ENCODE measurements at places on chromosomes 13 and 19. TPM values are rescaled to one million over a fixed set of nuclear protein-coding genes. Genes with fewer than 3 reads are reported as not detected.

Gene DIRAS1
- total RNA-seq = 12.4 TPM

Gene DNASE2
- 22.8 TPM for total RNA-seq

Gene PTH2
- not detected for total RNA-seq

Gene EBI3
- total RNA-seq = 0.83 TPM

Gene ZNF208
- 0.33 TPM for total RNA-seq

Gene NUMBL
- total RNA-seq = 93.2 TPM

All from smooth muscle cell of trachea (primary cell).